ENCODE measurements at places on chromosomes 1 and 21.

DNA sequence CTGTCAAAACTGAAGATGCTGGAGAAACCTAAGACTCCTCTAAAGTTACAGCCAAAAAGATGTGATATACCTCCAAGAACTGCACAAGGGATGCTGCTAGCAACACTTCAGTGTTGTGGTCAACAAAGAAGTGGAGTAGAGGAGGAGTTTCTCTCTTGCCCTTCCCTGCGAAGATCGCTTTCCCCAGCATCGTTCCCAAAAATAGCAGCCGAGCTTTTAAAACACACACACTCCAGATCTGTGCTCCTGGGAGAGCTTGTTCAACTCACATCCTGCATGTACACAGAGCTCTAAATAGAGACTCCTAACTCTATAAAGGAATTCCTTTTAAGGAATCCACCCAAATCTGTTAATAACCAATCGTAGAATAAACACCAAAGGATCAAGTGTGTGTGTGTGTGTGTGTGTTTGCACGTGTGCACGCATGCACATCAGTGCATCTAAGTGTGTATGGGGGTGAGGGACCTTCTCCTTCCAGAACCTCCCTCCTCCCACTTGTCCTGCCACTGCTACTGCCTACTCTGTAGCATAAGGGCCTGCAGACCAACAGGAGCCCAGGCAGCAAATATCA, 58.5 kb downstream of the PSMG1 start:
- DNase-seq: no peak

- no peak for DNase-seq
These were observed 14.7 kb downstream of the PDXK start for GRCh38 chr21:43733529-43734071.

DNA sequence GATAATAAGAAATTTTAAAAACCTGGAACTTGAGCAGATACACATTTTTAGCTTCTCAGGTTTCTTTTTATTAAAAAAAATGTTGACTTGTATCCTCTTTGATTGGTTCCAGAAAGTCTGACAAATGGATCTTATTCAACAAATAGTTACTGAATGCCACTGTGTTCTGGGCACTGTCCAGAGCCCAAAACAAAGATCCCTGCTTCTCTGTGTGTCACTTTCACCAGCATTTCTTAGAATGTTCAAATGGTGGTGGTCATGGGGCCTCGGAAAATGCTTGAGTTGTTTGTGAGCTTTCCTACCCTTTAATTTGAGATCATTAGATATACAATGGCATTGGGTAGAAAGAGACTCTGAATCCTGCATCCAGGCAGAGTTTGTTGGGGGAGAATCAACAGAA, 19.9 kb downstream of the ACTN2 start:
- DNase-seq: no peak

DNA sequence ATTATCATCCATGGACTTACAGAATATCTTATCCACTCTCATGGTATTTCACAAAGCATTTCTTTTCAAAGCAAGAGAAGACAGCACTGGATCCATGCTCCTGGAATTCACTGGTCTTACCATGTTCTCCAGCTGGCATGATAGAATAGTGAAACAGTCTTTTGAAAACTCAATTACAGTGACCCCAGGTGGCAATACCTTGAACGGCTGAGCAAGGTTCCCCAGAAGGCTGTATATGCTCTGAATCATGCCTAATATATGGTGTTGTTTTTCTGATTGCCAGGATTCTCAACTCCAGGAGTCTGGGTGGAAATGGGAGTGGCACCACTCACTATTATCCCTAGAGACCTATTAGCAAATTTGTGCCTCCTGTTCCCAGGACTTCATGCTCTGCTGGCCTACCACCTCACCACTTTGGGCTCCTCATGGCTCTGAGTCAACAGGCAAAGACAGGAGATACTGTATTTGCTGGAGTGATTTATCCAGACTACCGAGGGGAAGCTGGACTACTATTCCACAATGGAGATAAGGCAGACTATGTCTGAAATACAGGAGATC, 87.6 kb downstream of the CATSPERE start:
- no peak for DNase-seq

- no peak for DNase-seq
These were observed 1.8 kb downstream of the CALML6 start for GRCh38 chr1:1916851-1917251.

- no peak for DNase-seq
These were observed 14.4 kb downstream of the GBP1 start for GRCh38 chr1:89050649-89051033.

DNA sequence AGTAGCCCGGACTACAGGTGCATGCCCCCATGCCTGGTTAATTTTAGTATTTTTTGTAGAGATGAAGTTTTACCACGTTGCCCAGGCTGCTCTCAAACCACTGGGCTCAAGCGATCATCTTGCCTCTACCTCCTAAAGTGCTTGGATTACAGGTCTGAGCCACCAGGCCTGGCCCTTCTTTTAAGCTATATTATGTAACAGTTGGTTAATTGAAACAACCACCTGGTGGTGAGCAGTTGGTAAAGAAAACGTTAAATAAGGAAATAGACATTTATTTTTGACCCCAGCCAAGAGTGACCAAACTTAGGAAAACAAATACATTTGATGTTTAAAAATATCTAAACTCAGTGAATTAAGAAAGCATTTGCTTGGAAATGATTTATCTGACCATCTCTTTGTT, 12.1 kb upstream of the PDC start:
- DNase-seq: no peak

DNA sequence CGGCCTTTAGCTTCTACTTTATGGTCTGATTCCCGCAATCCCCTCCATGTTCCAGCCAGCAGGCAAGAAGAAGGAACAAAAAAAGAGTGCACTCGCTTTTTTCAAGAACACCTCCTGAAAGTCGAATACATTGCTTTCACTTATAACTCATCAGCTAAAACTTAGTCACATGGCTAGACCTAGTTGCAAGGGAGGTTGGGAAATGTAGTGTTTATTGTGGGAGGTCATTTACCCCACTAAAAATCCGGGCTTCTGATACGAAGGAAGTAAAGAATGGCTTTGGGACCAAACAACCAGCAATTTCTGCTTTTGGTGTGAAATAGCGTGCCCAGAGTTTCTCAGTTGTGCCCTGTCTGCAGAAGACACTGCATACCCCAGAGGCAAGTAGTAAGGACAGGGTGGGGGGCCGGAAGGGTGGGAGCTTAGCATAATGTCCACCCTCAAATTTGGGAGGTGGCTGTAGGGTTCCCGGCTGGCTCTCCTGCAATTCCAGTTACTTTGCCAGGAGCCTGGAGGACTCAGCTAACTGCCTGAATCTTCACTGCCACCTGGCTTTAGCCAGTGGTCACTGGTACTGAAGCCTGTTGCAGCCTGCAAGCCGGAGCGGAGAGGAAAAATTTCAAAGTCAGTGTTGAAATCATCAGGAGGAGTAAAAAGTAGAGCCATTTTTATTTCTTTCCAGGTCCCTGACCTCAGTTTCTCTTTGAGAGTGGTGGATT, 57.7 kb upstream of the F3 start:
- DNase-seq: no peak

- DNase-seq: no peak
These were observed 42.7 kb downstream of the SLC45A1 start for GRCh38 chr1:8360493-8361197.

GRCh38 chr21:42833439-42833815, 45.9 kb downstream of the WDR4 start:
- no peak for DNase-seq

DNA sequence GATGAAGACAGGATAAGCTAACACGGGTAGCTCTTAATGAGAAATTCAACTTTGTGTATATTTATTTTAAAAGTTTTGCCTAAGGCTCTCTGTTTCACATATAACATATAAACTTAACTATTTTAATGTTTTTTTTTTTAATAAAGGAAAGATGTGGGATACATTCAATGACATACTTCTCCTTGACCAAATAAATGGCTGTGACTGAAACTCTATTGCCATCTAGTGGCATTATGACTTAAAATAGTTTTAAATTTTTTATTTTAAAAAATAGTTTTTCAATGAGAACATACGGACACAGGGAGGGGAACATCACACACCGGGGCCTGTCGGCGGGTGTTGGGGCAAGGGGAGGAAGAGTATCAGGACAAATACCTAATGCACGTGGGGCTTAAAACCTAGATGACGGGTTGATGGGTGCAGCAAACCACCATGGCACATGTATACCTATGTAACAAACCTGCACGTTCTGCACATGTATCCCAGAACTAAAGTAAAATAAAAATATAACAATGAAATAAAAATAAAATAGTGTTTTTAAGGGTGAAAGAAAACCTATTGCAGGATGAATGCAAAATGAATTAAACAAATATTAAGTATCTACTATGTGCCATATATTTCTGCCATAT, 83.4 kb downstream of the LYST start:
- DNase-seq: no peak

DNA sequence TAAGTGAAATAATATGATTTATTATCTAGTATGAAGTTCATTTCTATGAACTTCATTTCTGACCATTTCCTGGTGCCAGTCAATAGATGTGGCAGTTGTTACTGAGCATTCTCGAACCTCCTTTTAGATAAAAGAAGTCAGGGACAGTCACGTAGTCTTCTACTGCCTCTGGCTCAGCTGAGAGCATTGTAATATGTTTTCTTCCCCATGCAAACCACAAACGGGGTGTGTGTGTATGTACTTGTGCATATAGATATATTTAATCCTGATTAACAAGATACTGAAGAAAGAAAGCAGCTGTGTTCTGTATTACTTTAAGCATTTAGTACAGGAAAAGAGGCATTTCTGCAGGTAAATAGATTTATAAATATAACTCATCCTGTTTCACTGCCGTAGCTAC, 21.6 kb downstream of the ZNF684 start:
- DNase-seq: no peak

DNA sequence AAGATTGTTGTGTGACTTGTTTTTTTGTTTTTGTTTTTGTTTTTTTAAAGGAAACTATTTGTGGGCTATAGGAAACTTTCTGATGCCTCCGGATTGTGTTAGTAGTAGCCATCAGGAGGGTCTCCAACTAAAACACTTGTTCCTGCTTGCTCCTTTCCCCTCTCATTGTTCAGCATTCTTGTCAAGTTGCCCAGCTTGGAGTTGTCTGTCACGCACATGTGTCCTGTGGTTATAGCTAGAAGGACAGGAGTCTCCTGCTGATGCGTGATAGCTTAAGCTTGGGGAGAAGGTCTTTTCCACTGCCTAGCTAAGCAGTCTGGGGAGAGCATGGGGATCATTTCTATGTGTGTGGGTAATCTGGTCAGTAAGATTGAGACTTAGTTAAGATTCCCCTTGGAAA, 3.2 kb upstream of the LYPLA2 start:
- DNase-seq: no peak

- no peak for DNase-seq
These were observed 201.8 kb upstream of the GREM2 start for GRCh38 chr1:240813720-240814119.

- no peak for DNase-seq
These were observed 101.4 kb downstream of the LHX9 start for GRCh38 chr1:198018529-198018928.

- DNase-seq: no peak
These were observed 71.5 kb upstream of the RGS4 start for GRCh38 chr1:162997499-162998285.

DNA sequence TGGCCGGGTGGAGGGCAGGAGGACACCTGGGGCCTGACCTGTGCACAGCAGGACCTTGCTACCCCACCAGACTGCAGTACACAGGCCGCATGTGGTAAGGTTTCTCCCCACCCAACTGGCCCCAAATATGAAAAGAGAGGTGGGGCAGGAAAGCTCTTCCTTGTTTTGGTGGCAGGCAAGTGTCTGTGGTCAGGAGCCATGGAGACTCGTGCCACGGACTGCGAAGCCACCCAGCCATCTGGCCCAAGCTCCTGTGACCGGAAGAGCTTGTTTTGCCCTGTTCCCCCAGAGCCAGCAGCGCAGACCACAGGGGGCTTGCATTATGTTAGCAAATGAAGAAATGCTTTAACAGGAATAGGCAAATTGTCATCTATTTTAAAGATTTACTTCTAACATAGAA, 54.9 kb downstream of the OLIG1 start:
- DNase-seq: no peak

DNA sequence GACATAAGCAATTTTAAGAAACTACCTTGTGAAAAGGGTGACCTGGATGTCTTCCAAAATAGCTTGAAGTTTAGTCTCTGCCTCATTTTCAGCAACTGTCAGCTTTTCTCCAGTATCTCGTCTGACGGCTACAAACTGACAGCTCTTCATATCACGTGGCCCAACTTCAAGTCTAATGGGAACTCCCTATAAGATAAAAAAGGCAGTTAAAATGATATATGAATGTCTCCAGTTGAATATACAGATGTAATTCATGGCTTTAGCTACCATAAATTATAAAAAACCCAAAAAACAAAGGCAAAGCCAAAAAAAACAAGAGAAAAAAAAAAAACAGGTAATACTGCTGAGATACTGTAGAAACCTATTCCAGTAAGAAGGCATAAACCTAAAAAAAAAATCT, 44.9 kb upstream of the SLC30A10 start:
- no peak for DNase-seq

DNA sequence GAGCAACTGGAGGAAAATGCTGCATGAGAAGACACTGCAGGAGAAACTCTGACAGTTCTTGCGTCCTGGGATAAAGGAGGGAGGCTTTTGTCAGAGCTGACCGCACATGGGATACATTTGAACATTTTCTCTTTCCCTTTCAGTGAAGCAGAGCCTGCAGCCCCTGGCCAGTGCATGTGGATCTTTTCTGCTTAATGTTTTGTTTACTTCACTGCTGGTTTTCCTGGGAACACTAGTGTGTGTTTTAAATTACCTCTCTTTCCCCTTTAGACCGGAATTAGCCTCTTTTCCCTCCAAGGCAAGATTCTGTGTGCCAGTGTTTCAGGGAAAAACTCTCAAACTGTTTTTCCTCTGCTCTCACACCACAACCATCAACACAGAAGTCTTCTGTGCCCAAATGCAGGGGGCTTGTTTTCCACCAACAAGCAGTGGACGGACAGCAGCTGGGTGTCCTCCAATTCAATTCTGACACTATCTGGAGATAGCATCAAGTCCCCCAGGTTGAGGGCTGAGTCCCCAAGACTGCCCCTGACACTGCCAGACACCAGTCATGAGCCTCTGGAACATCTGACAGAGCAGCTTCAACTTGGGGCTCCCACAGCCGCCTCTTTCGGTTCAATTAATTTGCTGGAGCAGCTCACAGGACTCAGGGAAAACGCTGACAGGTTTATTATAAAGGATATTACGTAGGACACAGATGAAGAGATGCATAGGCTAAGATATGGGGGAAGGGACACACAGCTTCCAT, 136.2 kb downstream of the RHOU start:
- no peak for DNase-seq

- no peak for DNase-seq
These were observed 266.1 kb downstream of the DNM3 start for GRCh38 chr1:172107316-172107975.

DNA sequence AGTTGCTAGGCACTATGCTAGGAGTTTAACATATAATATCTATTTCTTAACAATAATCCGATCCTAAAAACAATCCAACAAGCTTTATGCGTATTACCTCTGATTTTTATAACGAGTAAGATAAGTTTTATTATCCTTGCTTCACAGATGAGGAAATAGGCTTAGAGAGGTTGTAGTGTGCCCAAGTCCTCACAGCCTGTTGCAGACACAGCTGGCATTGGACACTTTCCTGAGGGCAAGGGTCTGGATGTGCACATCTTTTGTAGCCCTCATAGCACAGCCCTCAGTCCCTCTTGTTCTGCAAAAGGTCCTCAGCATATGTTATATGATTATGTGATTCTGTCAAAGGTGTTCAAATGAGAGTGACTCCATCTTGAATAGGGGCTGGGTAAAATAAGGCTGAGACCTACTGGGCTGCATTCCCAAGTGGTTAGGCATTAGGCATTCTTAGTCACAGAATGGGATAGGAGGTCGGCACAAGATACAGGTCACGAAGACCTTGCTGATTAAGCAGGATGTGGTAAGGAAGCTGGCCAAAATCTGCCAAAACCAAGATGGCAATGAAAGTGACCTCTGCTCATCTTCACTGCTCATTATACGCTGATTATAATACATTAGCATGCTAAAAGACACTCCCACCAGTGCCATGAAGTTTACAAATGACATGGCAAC, 75.7 kb upstream of the F3 start:
- peak; percentile 49 for DNase-seq
